ENCODE measurements at places on chromosomes 13 and 19.

- no peak for DNase-seq
Measured at GRCh38 chr19:13152356-13152973, 2.3 kb downstream of the IER2 start.

- DNase-seq = peak; percentile 44
Measured at GRCh38 chr19:46080561-46080960, 39.8 kb upstream of the IGFL4 start.

DNA sequence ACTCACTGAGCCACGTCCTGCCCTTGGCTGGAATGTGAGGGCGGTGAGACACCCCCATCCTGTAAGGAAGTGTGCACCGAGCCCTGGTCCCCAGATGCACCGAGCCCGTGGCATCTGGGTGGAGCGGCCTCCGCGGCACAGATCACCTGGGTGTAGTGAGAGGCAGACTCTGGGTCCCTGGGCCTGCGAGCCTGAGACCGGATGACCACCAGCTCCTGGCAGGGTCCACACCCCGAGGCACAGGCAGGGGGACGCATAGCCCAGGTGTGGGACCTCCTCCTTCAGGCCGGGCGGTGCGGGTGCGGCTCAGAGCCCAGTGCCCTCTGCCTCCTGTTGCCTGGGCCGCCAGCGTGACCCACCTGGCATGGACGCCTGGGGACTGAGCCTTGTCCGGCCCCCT lies 12.4 kb downstream of the MCF2L start:
- no peak for DNase-seq

- no peak for DNase-seq
Measured at GRCh38 chr13:114058051-114058867, 74.2 kb downstream of the RASA3 start.

GRCh38 chr19:19537075-19538048 lies 703 bp upstream of the CILP2 start:
- DNase-seq = no peak

- no peak for DNase-seq
Measured at GRCh38 chr19:30864391-30865215, 484.6 kb downstream of the TSHZ3 start.
